ENCODE measurements at places on chromosomes 1 and 21.

DNA sequence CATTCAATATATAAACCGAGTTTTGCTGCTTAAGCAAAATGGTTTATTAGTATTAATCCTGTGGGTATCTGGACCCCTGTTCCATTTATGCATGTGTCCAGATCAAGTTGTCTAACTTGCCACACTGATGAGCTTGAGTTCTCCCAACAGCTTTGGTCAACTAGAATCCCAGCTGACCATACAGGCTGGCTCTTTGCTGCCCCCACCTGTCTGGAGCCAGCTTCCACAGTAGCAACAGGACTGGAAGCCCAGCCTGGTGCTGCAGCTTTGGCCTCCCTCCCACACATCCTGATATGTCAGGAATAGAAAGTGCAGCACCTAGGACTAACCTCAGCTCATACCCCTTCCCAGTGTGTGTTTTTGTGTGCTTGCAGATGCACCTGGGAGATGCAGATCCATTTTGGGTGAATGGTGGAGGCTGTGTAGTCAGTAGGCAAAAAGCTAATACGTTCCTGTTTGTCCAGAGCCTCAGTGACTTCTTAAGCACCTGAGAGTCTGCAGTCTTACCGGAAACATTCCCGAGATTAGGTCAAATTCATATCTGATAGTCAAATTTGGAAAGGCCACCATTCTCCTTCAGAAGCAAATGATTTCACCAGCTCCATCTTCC, 40.9 kb upstream of the BEND5 start:
- DNase-seq = peak; percentile 69

- DNase-seq = no peak
Measured at GRCh38 chr1:29356663-29357062, 120.3 kb downstream of the PTPRU start.

- DNase-seq = no peak
Measured at GRCh38 chr1:19006000-19006399, 49.5 kb upstream of the IFFO2 start.

DNA sequence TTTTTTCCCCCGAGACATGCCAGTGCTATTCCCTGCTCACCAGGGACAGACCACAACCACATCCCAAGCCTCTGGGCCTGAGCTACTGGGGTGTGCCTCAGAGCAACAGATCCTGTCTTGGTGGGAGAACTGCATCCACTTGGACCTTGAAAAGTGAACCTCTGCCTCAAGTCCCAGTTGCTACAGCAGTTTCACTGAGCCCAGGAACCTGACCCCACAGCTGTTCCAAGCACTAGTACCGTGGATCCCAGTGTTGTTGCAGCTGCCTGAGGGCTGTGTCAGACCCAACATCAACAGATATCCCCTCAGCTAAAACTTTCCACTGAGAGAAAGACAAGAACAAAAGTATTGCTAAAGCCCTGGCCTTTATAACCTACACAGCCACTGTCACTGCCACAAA, 373.0 kb downstream of the PLPP3 start:
- DNase-seq = no peak

- DNase-seq = no peak
Measured at GRCh38 chr1:182625719-182626504, 21.7 kb upstream of the RGS16 start.

- no peak for DNase-seq
Measured at GRCh38 chr1:214361636-214362035, 80.7 kb downstream of the SMYD2 start.

DNA sequence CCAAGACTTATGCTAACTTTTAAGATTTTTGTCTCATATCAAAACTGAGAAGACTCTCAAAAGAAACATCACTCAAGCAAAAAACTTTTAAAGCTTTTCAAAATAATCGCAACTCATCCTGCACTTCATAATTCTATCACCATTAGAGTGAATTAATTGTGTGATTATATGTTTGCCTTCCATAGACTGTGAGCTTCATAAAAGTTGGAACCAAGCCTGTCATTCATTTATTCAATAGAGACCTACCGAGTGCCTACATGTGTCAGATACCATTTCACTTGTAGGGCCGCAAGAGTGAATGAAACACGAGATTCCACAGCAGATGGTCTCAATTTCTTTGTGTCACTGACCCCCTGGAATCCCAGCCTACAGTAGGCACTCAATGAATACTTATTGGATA, 106.4 kb downstream of the RHOU start:
- DNase-seq = no peak

DNA sequence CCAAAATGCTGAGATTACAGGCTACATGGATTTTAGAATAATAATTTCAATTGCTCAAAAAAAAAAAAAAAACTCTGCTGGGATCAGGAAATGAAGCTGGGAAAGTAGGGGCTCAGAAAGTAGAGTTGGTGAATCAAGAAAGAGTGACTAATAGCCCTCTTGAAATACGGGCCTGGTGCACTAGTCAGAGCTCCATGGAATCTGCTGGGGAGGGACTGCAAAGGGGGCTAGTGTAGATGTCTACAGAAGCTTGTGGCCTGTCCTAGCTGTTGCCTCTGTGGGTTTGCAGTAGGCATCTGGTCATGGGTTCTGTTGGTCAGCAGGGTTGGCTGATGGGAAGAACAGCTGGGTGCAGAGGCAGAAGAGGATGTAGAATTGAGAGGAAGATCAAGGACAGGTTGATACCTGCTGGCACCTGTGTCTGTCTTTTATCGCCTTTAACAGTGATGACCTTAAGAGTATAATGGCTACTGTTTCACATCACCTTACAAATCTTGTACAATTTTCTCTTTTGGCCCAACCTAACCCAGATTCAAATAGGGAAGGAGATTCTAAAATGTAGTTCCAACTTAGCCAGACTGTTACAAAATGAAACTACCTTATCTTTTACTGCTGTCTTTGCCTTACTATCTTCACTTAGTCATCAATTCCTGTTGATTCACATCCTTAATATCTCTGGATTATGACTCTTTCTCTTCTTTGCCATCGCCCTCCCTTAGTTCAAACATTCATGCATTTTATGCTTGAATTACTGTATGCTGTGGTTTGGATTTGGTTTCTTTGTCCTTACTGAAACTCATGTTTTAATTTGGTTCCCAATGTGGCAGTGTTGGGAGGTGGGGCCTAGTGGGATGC, 126.2 kb downstream of the GIPC2 start:
- no peak for DNase-seq

Data from head of caudate nucleus (tissue), 42 donors.